ENCODE measurements at places on chromosomes 7 and 10. TPM values are rescaled to one million over a fixed set of nuclear protein-coding genes. Genes with fewer than 3 reads are reported as not detected.

- DNase-seq: no peak
Observed at GRCh38 chr10:538895-539294, 150.6 kb downstream of the DIP2C start.

DNA sequence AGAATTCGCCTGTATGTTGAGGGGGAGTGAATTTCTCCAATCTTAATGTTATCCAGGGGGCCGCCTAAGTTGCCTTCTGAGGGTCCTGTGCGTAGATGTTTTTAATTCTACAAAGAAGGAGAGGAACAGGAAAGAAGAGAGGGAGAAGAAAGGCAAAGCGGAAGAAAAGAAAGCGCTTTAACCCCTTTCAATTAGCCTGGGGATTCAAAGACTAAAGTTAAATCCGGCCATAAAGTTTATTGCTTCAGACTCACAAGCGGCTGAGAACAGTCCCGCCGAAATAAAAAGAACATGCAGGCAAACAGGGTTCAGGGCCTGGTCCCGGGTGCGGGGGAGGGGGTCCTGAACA, 4.5 kb downstream of the HOXA5 start:
- DNase-seq: no peak

- peak; percentile 75 for DNase-seq
Observed at GRCh38 chr7:140597428-140597949, 43.1 kb downstream of the DENND2A start.

Gene TRPV5
- total RNA-seq: not detected

Gene TMEM130
- total RNA-seq: 0.29 TPM

Gene GIMAP5
- total RNA-seq: 26.6 TPM

Gene MACC1
- 7.4 TPM for total RNA-seq

Gene HPSE2
- total RNA-seq: 1.9 TPM

Gene SPDYE2
- total RNA-seq: not detected

Data from mesenteric fat pad (tissue), 1 donor.